CD4-positive, alpha-beta T cell (primary cell): ENCODE measurements at places on chromosomes 2 and 18. TPM values are rescaled to one million over a fixed set of nuclear protein-coding genes. Genes with fewer than 3 reads are reported as not detected.

GRCh38 chr18:30192216-30192615 is 850.3 kb downstream of the DSC3 start:
- H3K4me1 ChIP-seq = no peaks in the 10 kb centered on the region
- no peak overlapping the region for H3K27ac ChIP-seq
- no peak for DNase-seq
- no peaks in the 10 kb centered on the region for H3K27me3 ChIP-seq

GRCh38 chr2:122203523-122203922 is 448.1 kb downstream of the TSN start:
- no peaks in the 10 kb centered on the region for H3K4me1 ChIP-seq
- DNase-seq = no peak
- H3K4me3 ChIP-seq = no peak overlapping the region
- no peaks in the 10 kb centered on the region for H3K36me3 ChIP-seq
- H3K27me3 ChIP-seq = no peaks in the 10 kb centered on the region
- H3K27ac ChIP-seq = no peak overlapping the region

GRCh38 chr2:9095690-9096089 is 92.2 kb upstream of the MBOAT2 start:
- peaks cover 4% of the 10 kb centered on the region for H3K4me1 ChIP-seq
- no peak overlapping the region for H3K27ac ChIP-seq
- no peak for DNase-seq
- no peaks in the 10 kb centered on the region for H3K36me3 ChIP-seq
- H3K27me3 ChIP-seq = peaks cover 9% of the 10 kb centered on the region
- H3K4me3 ChIP-seq = no peak overlapping the region

GRCh38 chr2:113225263-113226259 is 51.8 kb downstream of the PSD4 start:
- H3K27ac ChIP-seq = no peak overlapping the region
- no peaks in the 10 kb centered on the region for H3K36me3 ChIP-seq
- H3K4me3 ChIP-seq = no peak overlapping the region

DNA sequence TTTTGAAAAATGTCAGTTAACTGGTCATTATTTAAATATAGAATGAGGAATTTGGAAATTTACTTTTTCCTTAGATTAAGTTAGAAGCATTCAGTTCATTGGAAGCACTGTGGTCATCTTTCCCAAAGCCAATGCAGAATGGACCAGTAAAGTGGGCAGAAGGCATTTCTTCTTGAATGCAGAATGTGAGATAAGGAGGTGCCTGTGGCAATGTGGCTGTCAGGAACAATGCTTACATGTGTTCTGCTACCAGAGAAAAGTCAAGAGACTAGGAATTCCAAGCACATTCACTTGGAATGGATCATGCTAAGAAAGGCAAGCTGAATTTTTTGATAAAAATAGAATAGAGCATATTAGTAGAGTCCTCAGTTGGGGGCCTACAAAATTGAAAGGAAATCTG is 295.0 kb upstream of the KCNH7 start:
- DNase-seq = no peak
- no peaks in the 10 kb centered on the region for H3K36me3 ChIP-seq
- no peak overlapping the region for H3K4me3 ChIP-seq
- H3K27ac ChIP-seq = no peak overlapping the region

DNA sequence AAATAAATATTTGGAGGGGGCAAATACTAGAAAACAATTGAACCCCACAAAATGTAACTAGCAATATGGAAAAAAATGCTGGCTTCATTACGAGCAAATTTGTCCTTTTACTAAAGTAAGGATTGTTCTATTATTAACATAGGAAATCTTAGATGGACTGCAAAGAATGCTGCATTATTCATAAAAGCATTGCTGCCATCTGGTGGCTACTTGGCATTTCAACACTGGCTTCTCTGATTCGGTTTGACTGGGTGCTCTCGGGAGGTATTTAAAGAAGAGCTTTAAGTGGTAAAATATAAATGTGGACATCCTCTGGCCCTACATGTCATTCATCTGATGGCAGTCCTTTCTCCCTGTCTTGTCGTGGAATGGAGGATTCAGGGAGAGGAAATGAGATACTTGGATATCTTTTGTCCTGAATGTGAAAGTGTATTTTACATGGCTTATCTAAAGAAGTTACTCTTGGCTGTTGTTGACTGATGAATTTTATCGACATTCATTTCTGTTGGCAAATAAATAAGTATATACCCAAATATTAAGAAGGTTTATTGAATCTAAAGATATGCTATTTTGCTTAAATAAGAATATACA is 130.2 kb downstream of the ARHGAP15 start:
- peak overlapping the region; percentile 13 for H3K4me3 ChIP-seq
- H3K4me1 ChIP-seq = peaks cover 43% of the 10 kb centered on the region
- no peak overlapping the region for H3K27ac ChIP-seq
- H3K27me3 ChIP-seq = no peaks in the 10 kb centered on the region
- peaks cover 4% of the 10 kb centered on the region for H3K36me3 ChIP-seq

GRCh38 chr2:54999182-54999581 is 51.1 kb downstream of the RTN4 start:
- H3K4me1 ChIP-seq = peaks cover 2% of the 10 kb centered on the region
- DNase-seq = no peak
- no peaks in the 10 kb centered on the region for H3K36me3 ChIP-seq
- no peaks in the 10 kb centered on the region for H3K27me3 ChIP-seq

The CD8B2 gene
- not detected for total RNA-seq

GRCh38 chr2:129276978-129277584 is 702.4 kb upstream of the RAB6C start:
- no peak for DNase-seq
- H3K4me3 ChIP-seq = no peak overlapping the region
- no peak overlapping the region for H3K27ac ChIP-seq
- H3K36me3 ChIP-seq = no peaks in the 10 kb centered on the region
- no peaks in the 10 kb centered on the region for H3K4me1 ChIP-seq

DNA sequence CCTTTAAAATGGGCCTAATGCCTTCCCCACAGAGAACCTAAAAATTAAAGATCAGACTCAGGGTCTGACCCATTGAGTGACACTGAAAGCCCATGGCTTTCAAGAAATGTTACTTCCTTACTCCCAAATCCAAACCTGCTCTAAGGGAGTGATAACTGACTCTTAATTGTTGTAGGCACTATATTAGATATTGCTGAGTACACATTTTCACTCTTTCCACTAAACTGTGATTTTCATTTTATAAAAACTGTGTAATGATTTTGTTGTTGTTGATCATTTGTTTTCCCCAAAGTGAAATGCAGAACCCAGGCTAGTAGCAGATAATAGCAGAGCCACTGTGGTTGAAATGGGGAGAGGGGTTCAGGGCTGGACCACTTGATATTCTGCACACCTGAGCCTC is 87.1 kb downstream of the LRRTM1 start:
- no peak overlapping the region for H3K4me3 ChIP-seq
- H3K4me1 ChIP-seq = no peaks in the 10 kb centered on the region
- no peaks in the 10 kb centered on the region for H3K36me3 ChIP-seq
- no peak for DNase-seq
- H3K27me3 ChIP-seq = no peaks in the 10 kb centered on the region
- H3K27ac ChIP-seq = no peak overlapping the region

GRCh38 chr2:207879536-207879935 is 109.8 kb upstream of the FZD5 start:
- H3K27me3 ChIP-seq = no peaks in the 10 kb centered on the region
- H3K4me3 ChIP-seq = no peak overlapping the region

The BCL2 gene
- total RNA-seq = 40.3 TPM

GRCh38 chr2:39512434-39512935 is 75.4 kb upstream of the MAP4K3 start:
- DNase-seq = no peak
- H3K4me3 ChIP-seq = no peak overlapping the region
- H3K27ac ChIP-seq = no peak overlapping the region
- H3K27me3 ChIP-seq = no peaks in the 10 kb centered on the region

The CAPN10 gene
- 42.1 TPM for total RNA-seq

The MARCO gene
- not detected for total RNA-seq

The KRTCAP3 gene
- total RNA-seq = 12.8 TPM

The NLRC4 gene
- total RNA-seq = not detected

The HSPE1 gene
- 56.2 TPM for total RNA-seq

The CENPA gene
- 1.1 TPM for total RNA-seq

The CACNB4 gene
- 0.14 TPM for total RNA-seq

The DSG3 gene
- not detected for total RNA-seq

- DNase-seq = no peak
- H3K27ac ChIP-seq = peak overlapping the region; percentile 81
- peak overlapping the region; percentile 30 for H3K4me3 ChIP-seq
- H3K4me1 ChIP-seq = peaks cover 85% of the 10 kb centered on the region
These were observed 50.3 kb downstream of the NCK2 start for GRCh38 chr2:105794926-105795574.

- no peak for DNase-seq
- no peaks in the 10 kb centered on the region for H3K36me3 ChIP-seq
- no peak overlapping the region for H3K27ac ChIP-seq
- H3K4me3 ChIP-seq = no peak overlapping the region
- H3K4me1 ChIP-seq = no peaks in the 10 kb centered on the region
These were observed 130.9 kb downstream of the EXOC6B start for GRCh38 chr2:72694715-72695496.

DNA sequence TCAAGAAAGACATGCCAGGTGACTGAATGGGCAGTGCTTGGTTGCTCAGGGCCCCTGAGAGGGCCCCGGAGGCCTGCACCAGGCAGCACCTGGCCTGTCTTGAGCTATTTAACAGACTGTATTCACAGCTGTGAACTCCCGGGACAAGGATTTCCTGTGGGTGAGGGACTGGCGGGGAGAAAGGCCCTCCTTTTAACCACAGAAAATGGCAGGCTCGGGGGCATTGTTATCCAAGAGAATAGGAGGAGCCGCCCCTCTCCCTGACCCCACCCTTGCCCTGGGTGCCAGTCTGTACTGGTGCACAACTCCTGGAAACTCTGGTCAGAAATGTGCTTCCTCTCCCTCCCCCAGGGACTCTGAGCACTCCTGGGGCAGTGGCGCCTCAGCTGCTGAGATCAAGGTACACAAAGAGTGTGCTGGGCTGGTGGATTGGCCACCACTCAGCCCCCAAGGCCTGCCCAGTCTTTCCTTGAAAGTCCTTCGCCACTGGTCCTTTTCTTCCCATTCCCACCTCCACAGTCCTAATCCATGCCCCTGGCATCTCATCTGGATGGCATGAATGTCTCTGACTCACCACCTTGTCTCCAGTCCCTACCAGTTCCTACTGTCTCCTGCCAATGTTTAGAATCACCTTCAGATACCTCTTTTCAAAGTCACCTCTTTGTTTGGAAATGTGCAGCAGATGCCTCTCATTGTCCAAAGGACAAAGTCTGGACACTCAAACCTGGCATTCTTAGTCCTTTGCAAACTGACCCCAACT is 19.6 kb upstream of the EPAS1 start:
- H3K27ac ChIP-seq = no peak overlapping the region
- H3K4me3 ChIP-seq = no peak overlapping the region
- H3K27me3 ChIP-seq = peaks cover 12% of the 10 kb centered on the region
- no peaks in the 10 kb centered on the region for H3K36me3 ChIP-seq
- no peak for DNase-seq
- peaks cover 3% of the 10 kb centered on the region for H3K4me1 ChIP-seq

DNA sequence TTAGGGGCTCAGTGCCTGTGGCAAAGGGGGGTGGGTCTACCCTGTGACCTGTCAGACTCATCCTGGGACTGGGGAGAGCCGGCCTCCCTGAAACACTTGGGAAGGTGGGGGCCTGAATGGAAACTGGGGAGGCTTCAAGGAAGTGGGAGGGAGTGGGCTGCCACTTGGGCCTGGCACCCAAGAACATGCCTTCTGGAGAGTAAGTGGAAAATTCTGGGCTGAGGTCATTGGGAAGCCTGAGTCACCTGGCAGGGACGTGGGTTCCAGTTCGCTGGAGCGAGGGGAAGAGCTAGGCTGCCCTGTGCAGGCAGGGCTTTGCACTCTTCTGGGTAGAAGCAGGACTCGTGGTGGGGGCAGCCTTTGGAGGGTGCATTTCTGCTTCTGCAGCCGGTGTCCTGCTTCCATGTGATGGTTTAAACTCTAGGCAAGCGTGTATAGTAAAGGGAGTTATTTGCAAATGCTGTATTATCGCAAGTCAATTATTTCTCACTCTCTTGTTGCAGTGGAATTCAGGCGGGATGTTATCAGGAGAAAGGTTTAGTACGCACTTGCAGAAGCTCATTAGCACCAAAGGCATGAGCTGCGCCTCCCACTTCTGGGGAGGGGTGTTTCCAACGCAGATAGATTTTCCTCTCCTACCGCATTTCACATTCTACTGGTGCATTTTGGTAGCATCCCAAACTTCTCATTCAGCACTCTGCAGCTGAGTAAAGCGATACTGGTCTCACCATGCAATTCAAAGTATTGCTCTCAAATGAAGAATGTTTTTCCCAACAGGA is 3.8 kb downstream of the LRRFIP1 start:
- H3K27me3 ChIP-seq = peaks cover 12% of the 10 kb centered on the region
- no peak for DNase-seq
- no peaks in the 10 kb centered on the region for H3K36me3 ChIP-seq
- H3K4me3 ChIP-seq = no peak overlapping the region
- no peak overlapping the region for H3K27ac ChIP-seq

DNA sequence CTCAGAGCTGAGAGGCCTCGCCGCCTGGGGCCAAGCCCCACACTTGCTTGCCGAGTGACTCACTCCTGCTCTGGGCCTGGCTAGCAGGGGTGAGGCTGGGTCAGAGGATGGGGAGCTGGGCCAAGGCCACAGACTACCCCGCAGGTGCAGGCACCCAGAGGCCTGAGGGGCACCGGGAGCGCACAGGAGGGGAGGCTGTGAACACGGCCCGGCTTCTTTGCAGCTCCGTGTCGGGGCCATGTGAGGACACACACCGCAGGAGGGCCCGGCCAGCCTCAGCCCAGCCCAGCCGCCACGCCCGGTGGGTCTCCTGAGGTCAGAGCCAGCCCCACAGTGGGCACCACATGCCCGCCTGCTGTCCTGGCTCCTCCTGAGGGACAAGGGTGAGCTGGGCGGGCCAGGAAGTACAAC is 8.4 kb downstream of the GPC1 start:
- H3K36me3 ChIP-seq = no peaks in the 10 kb centered on the region
- no peak overlapping the region for H3K4me3 ChIP-seq
- no peak overlapping the region for H3K27ac ChIP-seq
- no peak for DNase-seq
- H3K27me3 ChIP-seq = peaks cover 6% of the 10 kb centered on the region

DNA sequence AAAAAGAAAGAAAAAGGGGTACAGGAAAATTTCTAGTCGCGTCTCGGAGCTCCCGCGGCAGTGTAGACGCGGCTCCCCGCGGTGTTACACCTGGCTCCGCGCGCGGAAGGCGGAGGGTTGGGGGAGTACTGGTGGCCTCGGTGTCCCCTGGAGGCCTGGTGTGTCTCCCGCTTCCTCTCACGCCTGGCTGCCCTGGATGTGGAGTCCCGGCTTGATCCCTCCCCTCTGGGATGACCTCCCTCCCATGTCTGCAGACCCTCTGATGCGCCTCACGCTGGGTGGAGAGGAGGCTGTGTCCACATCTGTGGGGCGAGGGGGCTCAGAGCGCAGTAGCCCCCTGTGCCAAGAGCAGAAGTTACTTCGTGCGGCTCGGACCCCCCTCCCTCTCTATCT is 1.2 kb downstream of the KIF5C start:
- DNase-seq = no peak
- peak overlapping the region; percentile 70 for H3K4me3 ChIP-seq
- H3K27me3 ChIP-seq = peaks cover 6% of the 10 kb centered on the region
- no peaks in the 10 kb centered on the region for H3K36me3 ChIP-seq
- peaks cover 24% of the 10 kb centered on the region for H3K4me1 ChIP-seq
- H3K27ac ChIP-seq = peak overlapping the region; percentile 34
